NCI-H1436 (cell line): ENCODE measurements at places on chromosomes 6 and 20.

DNA sequence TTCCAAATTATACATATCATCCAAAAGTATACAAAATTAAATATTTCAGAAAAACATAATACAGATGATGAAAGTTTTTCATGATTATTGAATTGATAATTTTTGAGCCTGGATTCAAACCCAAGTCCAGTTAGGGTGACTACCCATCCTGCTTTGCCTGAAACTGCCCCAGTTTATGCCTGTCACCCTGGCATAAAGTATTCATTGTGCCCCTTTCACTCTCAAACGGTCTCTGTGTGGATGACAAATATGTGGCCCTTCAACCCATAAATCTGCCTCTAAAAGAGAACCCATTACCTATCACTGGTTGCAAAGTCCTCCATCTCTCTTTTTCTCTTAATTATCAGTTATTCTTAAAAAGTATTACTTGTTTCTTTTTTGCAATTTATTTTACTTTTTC lies 553.7 kb upstream of the JARID2 start:
- DNase-seq = no peak

GRCh38 chr6:106508834-106509233 lies 120.5 kb downstream of the RTN4IP1 start:
- no peak for DNase-seq

DNA sequence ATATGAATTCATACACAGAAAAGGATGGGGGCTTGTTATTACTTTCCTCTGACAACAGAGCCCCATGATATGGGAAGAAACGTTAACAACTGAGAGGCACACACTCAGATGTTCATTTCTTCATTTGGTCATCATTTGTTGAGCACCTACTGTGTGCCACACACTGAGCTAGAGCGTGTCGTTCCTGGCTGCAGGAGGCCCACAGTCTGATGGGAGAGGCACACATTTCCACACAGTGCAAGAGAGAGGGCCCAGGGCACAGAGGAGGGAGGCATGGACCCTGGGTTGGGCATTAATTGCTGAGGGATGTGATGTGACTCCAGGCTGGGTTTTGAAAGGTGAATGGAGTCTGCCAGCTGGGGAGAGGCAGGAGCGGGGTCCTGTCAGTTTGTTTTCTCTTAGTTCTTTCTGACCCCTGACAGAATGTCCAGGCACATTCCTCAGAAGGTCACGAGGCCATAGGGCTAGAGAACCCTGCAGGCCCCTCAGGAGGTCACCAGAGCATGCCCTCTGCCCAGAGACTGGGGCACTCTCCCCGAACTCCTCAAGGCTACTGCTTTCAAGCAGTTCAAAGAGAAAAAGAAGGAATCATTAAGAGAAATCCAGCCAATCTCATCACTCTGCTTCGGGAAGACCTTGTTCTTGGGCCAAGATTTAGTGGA lies 216.2 kb downstream of the UST start:
- no peak for DNase-seq

GRCh38 chr20:22248051-22248667 lies 336.2 kb downstream of the FOXA2 start:
- DNase-seq = no peak

DNA sequence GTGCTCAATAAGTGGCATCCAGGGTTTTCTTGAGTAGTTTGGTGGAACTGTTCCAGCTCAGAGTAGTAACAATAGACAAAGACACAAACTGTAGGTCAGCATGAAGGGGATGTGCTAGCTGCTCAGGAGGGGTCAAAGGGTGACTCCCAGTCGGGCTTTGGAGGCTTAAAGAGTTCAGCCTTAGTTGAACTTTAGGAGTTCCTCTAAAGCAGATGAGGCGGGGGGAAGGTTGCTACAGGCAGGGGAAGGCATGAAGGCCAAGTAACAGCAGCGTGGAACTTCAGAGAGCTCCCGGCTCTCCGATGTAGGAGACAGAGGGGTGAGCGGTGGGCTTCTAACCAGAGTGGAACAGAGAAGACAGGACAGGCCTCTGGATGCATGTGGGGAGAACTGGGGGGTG lies 115.5 kb upstream of the CD93 start:
- DNase-seq = no peak

DNA sequence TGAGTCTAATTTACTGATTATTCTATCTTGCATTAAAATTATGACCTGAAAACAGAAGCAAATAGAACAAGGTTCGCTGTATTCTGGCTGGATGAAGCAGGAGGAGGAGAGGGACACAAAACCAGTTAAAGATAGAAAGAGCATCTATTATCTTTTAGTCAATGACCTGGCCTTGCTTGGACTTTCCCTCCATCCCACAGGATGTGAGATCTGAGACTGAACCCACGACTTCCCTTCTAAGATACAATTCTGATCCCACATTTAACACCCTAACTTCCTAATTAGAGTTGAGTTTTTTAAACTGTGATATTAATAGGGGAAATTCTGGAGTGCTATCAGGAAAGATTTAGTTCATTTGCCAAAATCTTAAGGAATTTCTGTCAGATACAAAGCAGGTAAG lies 3.1 kb upstream of the HLA-DQA2 start:
- no peak for DNase-seq
